ENCODE measurements at places on chromosomes 16 and 17.

GRCh38 chr17:75576661-75577060 lies 10.9 kb upstream of the MYO15B start:
- DNase-seq, result no peak

DNA sequence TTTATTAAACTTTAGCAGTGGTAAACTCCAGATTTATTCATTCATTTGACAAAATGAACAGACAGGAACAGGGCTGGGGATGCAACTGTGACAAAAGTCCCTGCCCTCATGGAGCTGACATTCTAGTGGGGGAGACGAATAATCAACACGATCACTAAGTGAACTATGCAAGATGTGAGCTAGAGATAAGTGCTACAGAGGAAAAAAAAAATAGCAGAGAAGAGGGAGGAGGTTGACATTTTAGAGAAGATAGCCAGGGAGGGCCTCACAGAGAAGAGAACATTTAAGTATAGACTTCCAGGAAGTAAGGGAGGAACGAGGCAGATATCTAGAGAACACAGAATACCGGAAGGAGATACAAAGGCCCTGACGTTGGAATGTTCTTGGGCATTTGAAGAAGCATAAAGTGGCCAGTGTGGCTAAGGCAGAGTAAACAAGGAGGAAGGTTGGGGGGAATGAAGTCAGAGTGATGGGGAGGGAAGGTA lies 17.9 kb upstream of the AP1G1 start:
- no peak for DNase-seq

DNA sequence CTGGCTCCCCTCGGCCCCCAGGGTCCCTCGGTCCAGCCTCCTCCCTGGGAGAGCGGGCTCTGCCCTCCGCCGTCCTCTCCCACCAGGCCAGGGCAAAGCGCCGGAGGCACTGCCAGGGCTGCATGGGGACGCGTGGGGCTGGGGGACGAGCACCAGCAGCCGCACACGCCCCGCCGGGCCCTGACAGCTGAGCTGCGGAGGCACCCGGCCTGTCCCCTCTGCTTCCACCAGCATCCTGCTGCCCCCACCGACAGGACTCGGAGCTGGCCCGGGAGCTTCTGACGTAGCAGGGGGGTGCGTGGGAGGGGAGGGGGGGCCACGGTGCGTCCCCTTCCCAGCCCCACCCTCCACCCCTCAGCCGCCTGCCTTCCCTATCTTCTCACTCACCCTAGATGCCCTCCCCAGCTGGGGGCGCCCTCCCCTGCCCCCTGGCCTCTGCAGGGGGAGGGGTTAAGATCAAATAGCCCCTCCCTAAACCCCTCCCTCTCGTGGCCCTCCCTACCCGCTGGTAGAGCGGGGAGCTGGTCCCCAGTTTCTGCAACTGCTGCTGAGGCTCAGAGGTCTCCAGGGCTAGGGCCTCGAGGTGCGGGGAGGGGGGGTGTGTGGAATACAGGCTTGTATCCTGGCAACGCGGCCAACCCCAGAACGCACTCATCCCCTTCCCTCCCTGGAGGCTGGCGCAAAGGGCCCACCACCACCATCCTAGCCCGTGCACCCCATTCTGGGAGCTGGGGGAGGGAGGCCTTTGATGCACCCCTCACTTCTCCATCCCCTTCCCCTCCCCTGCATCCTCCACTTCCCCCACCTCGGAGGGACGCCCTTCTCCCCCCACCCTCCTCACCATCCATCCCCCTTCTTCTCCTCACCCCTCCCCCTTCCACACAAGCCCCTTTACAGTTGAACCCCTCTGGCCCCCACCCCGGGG lies 1.0 kb downstream of the SRCIN1 start:
- DNase-seq, result no peak

- DNase-seq, result no peak
Measured at GRCh38 chr16:12319428-12320035, 343.0 kb downstream of the SNX29 start.

GRCh38 chr16:64122177-64122576 lies 999.7 kb downstream of the CDH11 start:
- DNase-seq, result no peak

- no peak for DNase-seq
Measured at GRCh38 chr17:78089576-78090281, 38.8 kb downstream of the TMC6 start.

- no peak for DNase-seq
Measured at GRCh38 chr16:29858149-29858849, 4.7 kb downstream of the CDIPT start.

DNA sequence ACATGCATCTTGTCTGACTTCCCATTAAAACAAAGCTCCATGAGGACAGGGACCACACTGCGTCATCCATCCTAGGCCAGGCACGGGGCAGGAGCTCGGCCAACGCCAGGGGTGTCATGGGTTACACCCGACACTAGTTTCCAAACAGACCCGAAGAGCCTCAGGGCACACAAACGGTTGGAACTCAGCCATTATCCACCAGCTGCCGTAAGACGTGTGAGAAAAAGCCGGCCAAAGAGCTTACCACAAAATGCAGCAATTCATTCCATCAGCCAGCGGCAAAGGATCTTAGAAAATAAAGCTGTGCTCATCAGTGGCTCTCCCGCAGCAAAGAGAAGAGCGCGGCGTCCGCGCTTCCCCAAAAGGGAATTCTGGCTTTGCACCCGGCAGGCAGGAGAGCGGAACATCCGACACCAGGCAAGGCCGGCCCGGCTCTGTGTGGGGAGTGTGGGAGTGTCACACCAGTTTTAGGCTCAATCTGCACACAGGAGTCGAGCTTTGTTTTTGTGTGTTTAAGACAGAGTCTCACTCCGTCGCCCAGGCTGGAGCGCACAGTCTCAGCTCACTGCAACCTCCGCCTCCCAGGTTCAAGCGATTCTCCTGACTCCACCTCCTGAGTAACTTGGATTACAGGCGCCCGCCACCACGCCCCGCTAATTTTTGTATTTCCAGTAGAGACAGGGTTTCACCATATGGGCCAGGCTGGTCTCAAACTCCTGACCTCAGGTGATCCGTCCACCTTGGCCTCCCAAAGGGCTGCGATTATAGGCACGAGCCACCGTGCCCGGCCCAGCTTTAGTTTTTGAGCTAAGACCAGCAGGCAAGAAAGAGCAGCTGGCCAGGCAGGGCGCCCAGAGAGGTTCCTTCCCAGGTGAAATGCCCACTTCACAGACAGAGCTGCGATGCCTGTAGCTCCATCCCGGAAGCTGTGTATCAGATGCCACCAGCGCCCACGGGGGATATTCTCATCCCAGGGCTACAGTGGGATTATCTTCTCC lies 1.5 kb downstream of the SLC38A8 start:
- no peak for DNase-seq

Measured in activated T-cell treated with anti-CD3 and anti-CD28 coated beads, Interleukin-2, amount 50 U/mL, for 1 hour (primary cell).